AG04449 (cell line): ENCODE measurements at places on chromosomes 7 and 10.

DNA sequence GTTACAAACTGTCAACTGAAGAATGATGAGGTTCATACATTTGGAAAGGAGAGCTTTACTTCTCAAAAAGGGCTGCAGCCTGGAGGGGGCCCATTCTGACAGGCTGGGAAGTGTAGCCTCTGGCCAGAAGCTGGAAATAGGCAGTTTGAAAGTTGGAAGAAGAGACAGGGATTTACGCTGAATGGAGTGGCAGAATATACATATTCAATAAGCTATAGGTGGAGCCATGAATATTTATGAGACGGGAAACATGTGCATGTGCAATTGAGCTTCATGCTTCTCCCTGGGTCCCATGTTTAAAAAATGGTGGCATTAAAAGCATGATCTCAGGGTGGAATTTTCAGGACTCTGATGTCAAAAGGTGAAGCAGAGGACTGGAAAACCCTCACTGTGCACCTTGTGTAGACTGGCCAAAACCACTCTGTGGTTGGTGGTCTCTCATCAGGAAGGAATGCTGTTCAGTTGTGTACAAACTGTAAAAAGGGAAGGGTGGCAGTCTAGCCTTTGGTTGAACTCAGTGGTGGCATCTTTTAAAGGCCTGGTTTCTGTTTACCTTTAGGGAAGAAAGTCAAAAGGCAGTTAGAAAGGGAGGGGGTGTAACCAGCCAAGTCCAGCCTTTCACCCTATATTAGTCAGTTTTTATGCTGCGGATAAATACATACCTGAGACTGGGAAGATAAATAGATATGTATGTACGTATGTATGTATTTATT, 7.2 kb upstream of the ACTR3B start:
- DNase-seq = no peak

- no peak for DNase-seq
These were observed 55.7 kb downstream of the CCDC3 start for GRCh38 chr10:12945690-12946359.

GRCh38 chr7:115125750-115126149, 203.9 kb downstream of the MDFIC start:
- no peak for DNase-seq

DNA sequence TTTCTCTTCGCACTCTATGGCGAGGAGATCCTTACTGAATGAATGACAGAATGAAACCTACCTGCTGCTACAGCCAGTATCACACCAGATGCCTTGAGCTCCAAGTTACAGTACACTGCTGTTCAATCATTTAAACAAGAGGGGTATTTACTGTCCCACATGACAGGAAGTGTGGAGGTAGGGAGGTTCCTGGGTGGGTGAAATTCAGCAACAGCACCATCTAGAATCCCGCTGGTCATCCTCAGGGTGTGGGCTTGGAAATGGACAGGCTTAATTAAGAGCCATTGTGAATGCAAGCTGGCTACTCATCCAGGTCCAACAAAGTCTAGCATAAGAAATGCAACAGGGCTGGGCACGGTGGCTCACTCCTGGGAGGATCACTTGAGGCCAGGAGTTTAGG, 14.7 kb downstream of the CYTH3 start:
- DNase-seq = no peak

- no peak for DNase-seq
These were observed 42.9 kb upstream of the PDZD8 start for GRCh38 chr10:117418121-117418520.

DNA sequence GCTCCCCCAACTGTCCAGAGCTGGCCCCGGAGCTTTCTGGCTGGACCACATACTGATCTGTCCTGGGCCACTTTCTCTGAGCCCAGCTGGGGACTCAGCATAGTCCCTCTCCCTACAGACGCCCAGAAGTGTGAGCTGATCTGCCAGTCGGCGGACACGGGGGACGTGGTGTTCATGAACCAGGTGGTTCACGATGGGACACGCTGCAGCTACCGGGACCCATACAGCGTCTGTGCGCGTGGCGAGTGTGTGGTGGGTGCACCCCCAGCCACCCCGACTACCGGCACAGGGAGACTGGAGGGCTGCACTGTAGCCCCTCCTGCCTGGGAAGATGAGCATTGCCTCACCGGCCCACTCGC, 41.8 kb downstream of the TBATA start:
- no peak for DNase-seq

DNA sequence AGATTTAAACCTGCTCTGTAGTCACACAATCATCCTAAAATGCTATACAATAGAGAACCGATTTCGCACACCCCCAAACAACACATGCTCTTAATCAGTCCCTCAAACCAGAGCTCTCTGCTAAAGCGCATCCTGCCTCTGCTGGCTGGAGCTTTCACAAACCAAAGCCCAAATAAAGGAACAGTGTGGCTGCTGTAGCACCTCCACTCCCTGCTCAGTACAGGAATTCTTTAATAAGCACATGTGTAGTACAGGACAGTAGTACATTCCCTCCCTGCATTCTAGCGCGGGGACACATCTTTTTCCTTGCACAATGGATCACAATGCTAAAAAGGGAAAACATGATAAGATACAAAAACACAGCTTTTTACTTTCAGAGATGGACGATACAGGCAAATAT, 684.6 kb downstream of the MAGI2 start:
- no peak for DNase-seq
